ENCODE measurements at places on chromosomes 5 and 9.

DNA sequence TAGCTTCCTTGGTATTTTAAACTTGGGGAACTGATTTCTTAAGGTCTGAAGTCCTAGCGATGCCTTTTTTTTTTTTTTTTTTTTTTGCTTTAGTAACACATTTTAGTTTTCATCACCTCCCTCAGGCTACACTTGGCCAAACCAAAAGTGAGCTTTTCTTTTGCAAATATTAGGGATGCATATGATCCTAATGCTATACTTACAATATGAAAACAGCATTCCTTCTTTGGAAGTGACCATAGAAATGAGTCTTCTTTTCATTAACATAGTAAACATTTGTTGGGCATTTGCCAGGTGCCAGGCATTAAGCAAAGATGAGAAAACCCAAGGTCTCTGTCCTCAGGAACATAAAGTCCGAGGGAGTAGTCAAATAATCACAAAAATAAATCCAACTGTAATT is 189.8 kb downstream of the ALDH1A1 start:
- H3K27ac ChIP-seq: no peak overlapping the region
- H3K4me3 ChIP-seq: no peak overlapping the region
- H3K4me1 ChIP-seq: no peaks in the 10 kb centered on the region
- no peak for DNase-seq

DNA sequence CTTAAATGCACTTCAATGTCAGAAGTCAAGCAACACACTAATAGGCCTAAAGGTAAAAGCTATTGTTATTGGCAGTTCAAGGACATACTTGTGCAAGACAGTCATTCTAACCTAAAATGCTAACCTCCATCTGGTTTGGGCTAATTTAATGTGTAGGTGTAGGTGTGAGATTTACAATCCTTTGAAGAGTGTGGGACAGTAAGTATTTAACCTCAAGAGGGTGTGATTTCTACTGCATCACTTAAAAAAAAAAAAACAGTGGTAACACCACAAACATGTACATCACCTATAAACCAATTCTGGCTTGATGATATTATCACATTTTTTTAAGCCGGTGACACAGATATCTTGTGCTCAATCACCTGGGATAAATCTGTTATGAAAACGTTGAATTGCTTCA is 127.5 kb upstream of the MEF2C start:
- no peaks in the 10 kb centered on the region for H3K36me3 ChIP-seq
- H3K4me3 ChIP-seq: no peak overlapping the region
- H3K27me3 ChIP-seq: no peaks in the 10 kb centered on the region

- no peaks in the 10 kb centered on the region for H3K4me1 ChIP-seq
- H3K4me3 ChIP-seq: no peak overlapping the region
- H3K27ac ChIP-seq: no peak overlapping the region
Observed at GRCh38 chr5:34626036-34626435, 30.1 kb upstream of the RAI14 start.

DNA sequence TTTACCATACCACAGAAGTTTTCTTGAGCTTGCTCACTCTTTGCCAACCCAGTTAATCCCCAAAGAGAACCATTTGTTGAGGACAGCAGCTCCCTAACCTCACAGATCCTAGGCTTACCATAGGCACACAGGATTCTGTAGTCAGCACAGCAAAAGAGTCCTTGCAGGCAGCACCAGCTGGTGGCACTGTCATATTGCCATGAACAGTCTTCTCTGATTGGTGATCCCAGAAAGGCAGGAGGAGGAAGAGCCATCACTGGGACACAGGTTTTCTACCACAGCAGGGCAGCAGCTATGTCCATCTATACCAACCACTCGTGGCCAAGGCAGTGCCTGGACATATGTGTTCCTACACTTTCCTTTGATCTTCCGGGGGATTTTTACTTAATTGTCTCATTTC is 297.1 kb upstream of the CD180 start:
- H3K27ac ChIP-seq: no peak overlapping the region
- no peaks in the 10 kb centered on the region for H3K36me3 ChIP-seq
- no peak overlapping the region for H3K4me3 ChIP-seq
- no peaks in the 10 kb centered on the region for H3K4me1 ChIP-seq
- peak; percentile 9 for DNase-seq

- no peaks in the 10 kb centered on the region for H3K27me3 ChIP-seq
- no peak for DNase-seq
- no peaks in the 10 kb centered on the region for H3K4me1 ChIP-seq
- no peak overlapping the region for H3K4me3 ChIP-seq
Observed at GRCh38 chr5:42676362-42676761, 80.3 kb upstream of the CCDC152 start.

- no peaks in the 10 kb centered on the region for H3K27me3 ChIP-seq
- no peaks in the 10 kb centered on the region for H3K4me1 ChIP-seq
- DNase-seq: no peak
Observed at GRCh38 chr9:117992006-117992405, 287.8 kb downstream of the TLR4 start.

- no peak for DNase-seq
- no peaks in the 10 kb centered on the region for H3K36me3 ChIP-seq
- no peak overlapping the region for H3K27ac ChIP-seq
- H3K27me3 ChIP-seq: no peaks in the 10 kb centered on the region
- H3K4me1 ChIP-seq: no peaks in the 10 kb centered on the region
Observed at GRCh38 chr5:50786073-50786472, 119.6 kb downstream of the PARP8 start.

DNA sequence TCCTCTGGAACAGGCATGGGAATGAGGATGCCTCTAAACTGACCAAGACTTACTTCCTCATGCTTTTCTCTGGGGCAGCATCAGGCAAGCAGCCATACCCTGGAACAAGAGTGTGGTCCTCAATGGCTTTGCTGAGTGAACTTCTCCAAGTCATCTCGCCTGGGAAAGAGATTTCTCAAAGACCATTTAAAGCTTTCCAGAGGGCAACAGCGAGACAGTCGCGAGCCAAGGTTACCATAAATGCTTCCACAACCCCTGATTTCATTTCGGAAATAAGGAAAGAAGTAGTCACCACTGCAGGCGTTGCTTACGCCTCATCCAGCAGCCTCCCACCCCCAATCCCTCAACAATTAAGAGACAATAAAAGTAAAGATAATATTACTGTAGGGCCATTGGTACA is 1.1 kb upstream of the SNCAIP start:
- no peaks in the 10 kb centered on the region for H3K4me1 ChIP-seq
- H3K4me3 ChIP-seq: no peak overlapping the region
- H3K36me3 ChIP-seq: no peaks in the 10 kb centered on the region
- H3K27me3 ChIP-seq: peaks cover 10% of the 10 kb centered on the region

DNA sequence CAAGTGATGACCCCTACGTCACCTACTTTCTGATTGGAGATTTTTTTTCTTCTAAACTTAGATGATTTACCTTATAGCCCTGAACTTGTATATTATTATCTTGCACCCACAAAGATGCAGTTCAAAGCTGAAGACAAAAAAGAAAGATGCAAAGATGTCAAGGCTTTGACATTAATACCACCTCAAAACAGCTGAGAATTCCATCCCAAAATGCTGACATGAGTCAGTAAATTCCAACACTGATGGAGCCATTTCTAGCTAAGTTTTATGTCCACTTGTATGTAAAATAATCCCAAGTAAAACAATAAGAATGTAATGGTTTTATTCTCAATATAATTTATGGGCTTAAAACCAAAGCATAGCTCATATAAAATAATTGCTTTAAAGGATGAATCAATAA is 91.5 kb upstream of the CDH9 start:
- H3K4me1 ChIP-seq: no peaks in the 10 kb centered on the region
- no peak for DNase-seq
- H3K27ac ChIP-seq: no peak overlapping the region

DNA sequence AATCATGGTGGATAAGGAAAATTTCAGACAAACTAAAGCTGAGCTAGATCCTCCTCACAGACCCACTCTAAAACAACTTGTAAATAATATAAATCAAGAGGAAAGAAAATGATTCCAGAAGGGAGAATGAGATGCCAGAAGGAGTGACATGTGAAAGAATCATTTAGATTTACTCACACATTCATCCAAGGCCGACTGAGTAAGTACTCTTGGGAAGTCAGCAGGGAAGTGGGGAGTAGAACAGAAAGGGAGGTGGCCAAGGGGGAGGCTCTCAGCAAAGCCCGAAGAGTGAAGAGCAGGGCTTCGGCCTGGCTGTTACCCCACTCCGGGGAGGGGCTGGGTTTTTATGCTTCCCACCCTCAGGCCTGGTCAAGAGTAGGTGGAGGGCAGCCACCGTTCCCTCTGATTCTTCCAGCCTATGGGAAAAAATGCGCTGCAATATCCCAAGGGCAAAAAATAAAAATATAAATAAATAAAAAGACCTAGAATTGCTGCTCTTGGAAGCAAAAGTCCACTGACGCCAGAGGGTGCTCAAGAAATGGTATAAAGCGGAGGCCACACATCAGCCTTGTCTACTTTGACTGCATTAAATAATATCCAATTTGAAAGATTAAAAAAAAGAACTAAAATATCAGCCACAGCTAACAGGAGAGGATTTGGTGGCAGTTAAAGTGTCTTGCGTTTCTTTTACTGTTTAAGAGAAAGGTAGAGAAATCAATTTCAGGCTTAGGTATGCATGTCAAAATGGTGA is 110.2 kb upstream of the COL5A1 start:
- no peak overlapping the region for H3K4me3 ChIP-seq
- no peak overlapping the region for H3K27ac ChIP-seq
- H3K4me1 ChIP-seq: no peaks in the 10 kb centered on the region

GRCh38 chr5:174397206-174397605 is 327.2 kb upstream of the MSX2 start:
- no peaks in the 10 kb centered on the region for H3K27me3 ChIP-seq
- H3K27ac ChIP-seq: no peak overlapping the region
- no peak overlapping the region for H3K4me3 ChIP-seq
- no peak for DNase-seq
- no peaks in the 10 kb centered on the region for H3K36me3 ChIP-seq
- H3K4me1 ChIP-seq: no peaks in the 10 kb centered on the region

GRCh38 chr5:127645300-127645726 is 3.6 kb upstream of the CTXN3 start:
- H3K4me1 ChIP-seq: peaks cover 3% of the 10 kb centered on the region
- H3K4me3 ChIP-seq: no peak overlapping the region
- H3K36me3 ChIP-seq: no peaks in the 10 kb centered on the region
- DNase-seq: no peak

GRCh38 chr9:93267681-93268505 is 84.0 kb downstream of the WNK2 start:
- no peak overlapping the region for H3K27ac ChIP-seq
- H3K4me1 ChIP-seq: no peaks in the 10 kb centered on the region
- DNase-seq: no peak
- H3K27me3 ChIP-seq: no peaks in the 10 kb centered on the region
- peaks cover 16% of the 10 kb centered on the region for H3K36me3 ChIP-seq

GRCh38 chr5:105968981-105969380 is 1701.8 kb downstream of the EFNA5 start:
- no peak overlapping the region for H3K27ac ChIP-seq
- no peaks in the 10 kb centered on the region for H3K27me3 ChIP-seq
- H3K4me3 ChIP-seq: no peak overlapping the region
- no peak for DNase-seq
- no peaks in the 10 kb centered on the region for H3K36me3 ChIP-seq

DNA sequence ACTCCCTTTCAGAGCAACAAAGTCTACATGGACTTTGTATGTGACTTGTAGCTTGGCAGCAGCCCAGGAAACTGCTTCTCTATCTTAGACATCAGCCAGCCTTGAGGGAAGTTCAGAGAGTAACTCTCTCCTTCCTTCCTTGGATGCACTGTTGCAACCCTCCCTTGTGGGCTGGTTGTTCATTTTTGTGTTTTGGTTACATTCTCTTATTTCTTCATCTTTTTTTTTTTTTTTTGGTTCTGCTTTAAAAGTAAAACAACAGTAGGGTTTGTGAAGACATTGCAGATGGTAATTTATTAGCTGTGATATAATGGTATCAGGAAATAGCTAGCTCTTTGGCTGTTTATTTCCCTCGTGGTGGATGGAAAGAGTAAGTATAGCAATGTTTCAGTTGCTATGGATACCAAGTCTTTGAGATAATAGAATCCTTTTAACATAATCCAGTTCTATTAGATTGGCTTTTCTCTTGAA is 97.9 kb upstream of the MAMDC2 start:
- H3K27ac ChIP-seq: no peak overlapping the region
- H3K4me3 ChIP-seq: no peak overlapping the region
- DNase-seq: no peak
- no peaks in the 10 kb centered on the region for H3K4me1 ChIP-seq

- H3K4me1 ChIP-seq: no peaks in the 10 kb centered on the region
- no peak overlapping the region for H3K27ac ChIP-seq
- H3K27me3 ChIP-seq: no peaks in the 10 kb centered on the region
- H3K4me3 ChIP-seq: no peak overlapping the region
- H3K36me3 ChIP-seq: peaks cover 32% of the 10 kb centered on the region
- DNase-seq: no peak
Observed at GRCh38 chr9:136901516-136902258, 15.4 kb downstream of the TRAF2 start.

- no peak for DNase-seq
- H3K27ac ChIP-seq: no peak overlapping the region
- peaks cover 5% of the 10 kb centered on the region for H3K4me1 ChIP-seq
- 0 out of 2 replicates have a peak, but pooled peaks cover 1% of the 10 kb centered on the region for H3K27me3 ChIP-seq
- no peaks in the 10 kb centered on the region for H3K36me3 ChIP-seq
- no peak overlapping the region for H3K4me3 ChIP-seq
Observed at GRCh38 chr5:180067986-180068385, 3.6 kb downstream of the RNF130 start.

GRCh38 chr5:153520137-153520536 is 29.7 kb downstream of the GRIA1 start:
- DNase-seq: no peak
- H3K4me1 ChIP-seq: peaks cover 4% of the 10 kb centered on the region
- no peak overlapping the region for H3K4me3 ChIP-seq
- H3K27ac ChIP-seq: no peak overlapping the region
- no peaks in the 10 kb centered on the region for H3K36me3 ChIP-seq

DNA sequence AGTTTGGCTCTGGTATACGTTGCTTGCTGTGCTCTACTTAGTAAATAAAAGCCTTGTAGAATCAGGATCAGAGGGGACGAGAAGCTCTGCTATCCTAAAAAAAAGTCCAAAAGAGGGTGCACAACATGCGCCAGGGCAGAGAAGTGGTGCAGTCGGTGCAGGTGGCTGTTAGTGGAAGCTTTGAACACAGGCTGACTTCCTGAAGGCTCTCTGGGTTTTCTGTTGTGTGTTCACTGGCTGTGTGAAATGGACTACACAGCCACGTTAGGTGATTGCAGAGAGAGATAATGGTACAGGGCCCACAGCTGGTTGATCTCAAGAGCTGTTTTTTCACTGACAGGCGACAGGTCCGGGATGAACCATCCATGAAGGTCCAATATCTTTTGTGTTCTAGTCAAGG is 167.4 kb downstream of the TMEM167A start:
- no peaks in the 10 kb centered on the region for H3K4me1 ChIP-seq
- no peak overlapping the region for H3K4me3 ChIP-seq
- no peak for DNase-seq
- no peak overlapping the region for H3K27ac ChIP-seq
- H3K36me3 ChIP-seq: no peaks in the 10 kb centered on the region

GRCh38 chr9:33120620-33121019 is 44.1 kb upstream of the SMU1 start:
- no peak overlapping the region for H3K27ac ChIP-seq
- H3K27me3 ChIP-seq: no peaks in the 10 kb centered on the region
- DNase-seq: no peak
- H3K4me1 ChIP-seq: no peaks in the 10 kb centered on the region
- H3K4me3 ChIP-seq: no peak overlapping the region

- no peaks in the 10 kb centered on the region for H3K36me3 ChIP-seq
- H3K27ac ChIP-seq: no peak overlapping the region
- DNase-seq: no peak
- H3K4me3 ChIP-seq: no peak overlapping the region
- no peaks in the 10 kb centered on the region for H3K27me3 ChIP-seq
- H3K4me1 ChIP-seq: no peaks in the 10 kb centered on the region
Observed at GRCh38 chr9:97431549-97432143, 19.8 kb downstream of the TDRD7 start.

GRCh38 chr5:99553211-99553810 is 624.5 kb upstream of the CHD1 start:
- DNase-seq: no peak
- H3K27ac ChIP-seq: no peak overlapping the region
- no peak overlapping the region for H3K4me3 ChIP-seq
- no peaks in the 10 kb centered on the region for H3K36me3 ChIP-seq
